ENCODE measurements at places on chromosomes 2 and 18. TPM values are rescaled to one million over a fixed set of nuclear protein-coding genes. Genes with fewer than 3 reads are reported as not detected.

Gene MAB21L4
- not detected for total RNA-seq

DNA sequence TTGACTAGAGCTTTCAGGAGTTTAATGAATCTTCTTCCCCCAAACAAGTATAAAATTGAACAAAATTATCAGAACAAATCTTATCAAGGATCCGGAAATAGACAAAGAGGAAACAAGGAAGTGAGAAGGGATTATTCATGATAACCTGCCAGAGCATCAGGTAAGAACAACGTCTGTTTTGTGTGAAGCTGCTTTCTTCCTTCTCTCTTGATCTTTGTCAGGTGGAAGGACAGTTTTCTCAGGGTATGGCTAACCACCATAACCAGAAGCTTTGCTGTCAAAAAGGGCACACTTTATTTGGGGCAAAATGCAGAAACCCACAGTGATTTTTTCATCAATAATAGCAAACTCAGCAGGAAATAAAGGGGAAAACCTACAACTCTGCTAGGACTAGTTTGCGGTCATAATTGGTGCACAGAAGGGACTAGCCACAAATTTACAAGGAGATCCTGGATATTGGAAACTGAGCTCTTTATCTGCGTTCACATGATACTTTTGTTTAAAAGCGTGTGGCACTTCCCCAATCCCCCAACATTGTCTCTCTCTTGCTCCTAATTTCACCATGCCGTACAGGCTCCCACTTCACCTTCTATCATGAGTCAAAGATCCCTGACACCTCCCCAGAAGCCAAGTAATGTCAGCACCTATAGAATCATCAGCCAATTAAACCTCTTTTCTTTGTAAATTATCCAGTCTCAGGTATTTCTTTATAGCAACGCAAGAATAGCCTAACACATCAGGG is 124.2 kb downstream of the FSIP2 start:
- no peak for DNase-seq

DNA sequence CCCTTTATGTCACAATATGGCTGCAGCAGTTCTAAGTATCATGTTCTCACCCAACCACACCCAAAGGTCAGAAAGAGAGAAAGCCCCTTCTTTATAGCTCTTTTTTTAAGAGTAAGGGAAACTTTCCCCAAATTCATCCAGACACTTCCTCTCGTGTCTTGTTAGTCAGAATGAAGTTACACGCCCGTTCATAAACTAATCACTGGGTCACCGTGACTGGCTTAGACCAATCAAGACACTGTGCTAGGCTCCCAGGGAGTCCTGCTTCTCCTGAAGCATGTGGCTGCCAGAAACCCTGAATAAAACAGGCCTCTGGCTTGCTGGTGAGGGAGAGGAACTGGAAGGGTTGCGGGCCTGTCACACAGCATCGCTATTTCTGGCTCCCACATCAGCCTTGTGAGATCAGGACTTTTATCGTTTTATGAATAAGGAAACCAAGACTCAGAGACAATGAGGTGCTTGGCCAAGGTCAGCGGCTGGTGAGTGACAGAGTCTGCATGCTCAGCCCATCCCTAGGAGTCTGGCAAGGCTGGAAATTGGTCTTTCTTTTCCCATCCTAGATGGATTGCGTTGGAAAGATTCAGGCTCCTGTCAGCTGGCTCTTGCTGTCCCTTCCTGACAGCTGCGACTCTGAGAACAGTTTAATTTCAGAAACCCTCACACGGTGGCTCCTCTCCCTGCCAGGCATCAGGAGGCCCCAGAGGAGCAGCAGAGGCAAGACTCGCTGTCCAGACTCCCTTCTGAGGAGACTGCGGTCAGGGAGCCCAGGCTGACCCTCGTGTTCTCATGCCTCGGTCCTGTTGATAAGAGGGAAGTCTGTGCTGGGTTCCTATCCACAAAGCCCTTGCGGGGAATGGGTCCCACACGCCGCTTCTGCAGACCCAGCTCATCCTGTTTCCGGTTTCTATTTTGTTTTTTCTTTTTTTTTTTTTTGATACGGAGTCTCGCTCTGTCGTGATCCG is 104.5 kb upstream of the TAF1B start:
- no peak for DNase-seq

DNA sequence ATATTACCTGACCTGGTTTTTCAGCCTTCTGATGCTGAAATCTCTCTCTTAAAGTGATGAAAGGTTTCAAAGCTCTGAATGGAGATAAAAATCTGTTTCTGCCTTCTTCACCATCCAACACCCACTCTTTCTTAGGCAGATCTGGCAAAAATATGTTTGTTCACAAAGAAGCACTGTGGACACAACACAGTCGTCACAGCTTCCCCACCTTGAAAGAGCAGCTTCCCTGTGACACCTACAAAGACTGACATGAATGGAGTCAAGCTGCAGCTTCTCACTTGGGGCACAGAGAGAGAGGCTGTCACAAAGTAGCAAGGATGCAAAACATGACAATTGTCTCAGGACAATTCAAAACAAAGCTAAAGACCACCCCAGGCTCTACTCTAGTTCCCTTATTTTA is 86.5 kb downstream of the ICOS start:
- no peak for DNase-seq

- DNase-seq = peak; percentile 31
Observed at GRCh38 chr2:191206613-191207471, 38.4 kb upstream of the MYO1B start.

DNA sequence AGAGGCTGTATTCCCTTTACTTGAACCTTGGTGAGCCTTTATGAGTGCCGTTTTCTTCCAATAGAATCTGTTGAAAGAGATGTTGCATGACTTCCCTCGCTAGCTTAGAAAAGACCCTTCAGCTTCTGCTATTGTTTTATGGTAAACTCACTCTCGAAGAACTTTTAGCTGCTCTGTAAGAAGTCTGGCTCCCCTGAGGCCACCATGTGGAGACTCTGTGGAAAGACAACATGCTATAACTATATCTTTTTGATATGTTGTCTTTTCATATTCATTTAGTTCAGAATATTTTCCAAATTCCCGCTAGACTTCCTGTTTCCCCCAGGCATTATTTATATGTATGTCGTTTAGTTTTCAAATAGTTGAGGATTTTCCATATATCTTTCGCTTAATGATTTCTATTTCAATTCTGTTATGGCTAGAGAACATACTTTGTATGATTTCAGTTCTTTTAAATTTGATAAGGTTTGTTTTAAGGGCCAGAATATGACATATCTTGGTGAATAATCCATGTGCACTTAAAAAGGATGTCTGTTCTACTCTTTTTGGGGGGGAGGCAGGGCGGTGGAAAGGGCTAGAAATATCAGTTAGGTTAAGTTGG is 64.1 kb downstream of the PTPN4 start:
- peak; percentile 45 for DNase-seq

All from activated CD4-positive, alpha-beta T cell treated with anti-CD3 and anti-CD28 coated beads, Interleukin-2, amount 10 ng/mL, durations not matched to agents 7 days and 5 days (primary cell).